ENCODE measurements at places on chromosomes 16 and 17.

DNA sequence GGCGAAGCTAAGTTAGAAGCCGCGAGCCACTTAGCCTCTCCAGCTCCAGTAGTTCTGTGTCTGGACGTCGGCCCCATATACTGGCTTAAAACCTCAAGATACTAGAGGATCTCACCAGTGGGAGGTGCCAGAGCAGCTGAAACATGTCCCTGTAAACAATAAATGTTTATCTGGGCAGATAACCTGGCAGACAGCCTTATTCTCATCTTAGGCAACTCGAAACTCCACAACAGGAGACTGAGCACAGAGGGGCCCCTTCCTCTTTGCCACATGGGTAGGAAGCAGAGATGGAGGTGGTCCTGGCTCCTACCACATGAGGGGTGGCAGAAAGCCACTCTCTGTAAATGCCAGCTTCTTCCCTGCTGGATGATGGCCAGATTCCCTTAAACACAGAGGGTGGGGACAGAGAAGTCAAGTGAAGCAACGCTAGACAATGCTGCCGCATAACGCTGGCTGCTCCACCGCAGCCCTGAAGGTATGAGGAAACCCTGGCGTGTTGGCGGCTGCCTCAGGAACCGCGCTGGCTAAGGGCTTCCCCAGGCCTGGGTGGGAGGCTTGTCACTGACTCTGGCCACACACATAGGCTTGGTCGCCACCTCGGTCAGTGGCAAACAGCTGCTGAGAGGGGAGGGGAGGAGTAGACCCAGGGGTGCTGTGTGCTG lies 67.9 kb downstream of the HIC1 start:
- DNase-seq, result no peak

GRCh38 chr16:20056436-20056835 lies 17.3 kb downstream of the GPR139 start:
- DNase-seq, result no peak

- no peak for DNase-seq
These were observed 39.4 kb upstream of the ZNF469 start for GRCh38 chr16:88343271-88343791.

- no peak for DNase-seq
These were observed 12.0 kb downstream of the SEZ6 start for GRCh38 chr17:28993645-28994426.

- no peak for DNase-seq
These were observed 34.7 kb downstream of the CDRT15 start for GRCh38 chr17:14201988-14202380.

- DNase-seq, result no peak
These were observed 13.3 kb downstream of the USP10 start for GRCh38 chr16:84712801-84713775.

DNA sequence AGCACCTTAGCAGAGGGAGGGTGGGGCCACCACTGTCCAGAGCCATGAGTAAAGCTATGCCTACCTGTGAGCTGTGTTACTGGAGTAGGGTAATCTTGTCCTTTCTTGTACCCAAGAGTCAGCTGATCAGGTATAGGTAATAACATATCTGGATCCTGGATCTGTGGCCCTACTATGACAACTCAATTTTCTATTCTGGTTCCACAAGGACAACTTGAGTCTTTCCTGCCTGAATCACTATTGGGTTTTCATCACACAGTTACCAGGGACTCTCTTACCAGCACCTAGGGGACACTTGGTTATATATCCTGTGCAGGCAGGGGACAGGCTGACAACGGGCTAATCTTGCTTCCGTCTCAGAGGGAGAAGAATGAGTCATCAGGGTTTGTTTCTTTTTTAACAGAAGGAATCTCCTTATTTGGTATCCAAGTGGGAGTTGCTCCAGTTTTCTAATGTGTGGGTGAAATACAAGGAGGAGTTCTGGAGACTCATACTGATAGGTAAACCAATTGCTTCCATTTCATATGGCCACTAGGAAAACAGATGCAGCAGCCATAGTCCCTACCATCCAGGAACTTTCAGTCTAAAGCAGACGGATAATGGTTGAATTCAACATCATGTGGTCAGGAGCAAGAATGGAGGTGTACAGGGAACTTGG lies 6.8 kb downstream of the ZNF267 start:
- DNase-seq, result peak; percentile 59

GRCh38 chr17:81803728-81804558 lies at the start of gene GCGR:
Gene GCGR (plus strand): TSS chr17:81804150. CDS start chr17:81809019, 4,869 bp downstream.
- DNase-seq, result no peak

DNA sequence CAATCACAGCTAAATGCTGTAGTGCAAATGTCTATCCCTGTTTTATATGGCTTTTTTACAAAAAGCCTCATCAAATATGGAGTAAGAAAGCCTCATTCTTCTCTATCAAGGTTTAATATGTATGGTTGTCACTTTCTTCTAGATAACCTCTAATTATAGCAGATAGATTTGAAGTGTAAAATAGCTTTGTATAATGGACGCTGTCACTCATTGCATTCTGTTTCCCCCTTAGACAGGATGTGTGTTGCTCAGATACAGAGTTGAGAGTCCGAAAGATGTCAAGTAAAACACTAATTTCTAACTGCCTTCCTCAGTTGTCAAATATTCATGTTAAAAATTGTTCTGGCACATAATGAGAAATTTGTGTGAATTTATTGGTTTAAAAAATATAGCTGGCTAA lies 88.0 kb downstream of the NLK start:
- no peak for DNase-seq

DNA sequence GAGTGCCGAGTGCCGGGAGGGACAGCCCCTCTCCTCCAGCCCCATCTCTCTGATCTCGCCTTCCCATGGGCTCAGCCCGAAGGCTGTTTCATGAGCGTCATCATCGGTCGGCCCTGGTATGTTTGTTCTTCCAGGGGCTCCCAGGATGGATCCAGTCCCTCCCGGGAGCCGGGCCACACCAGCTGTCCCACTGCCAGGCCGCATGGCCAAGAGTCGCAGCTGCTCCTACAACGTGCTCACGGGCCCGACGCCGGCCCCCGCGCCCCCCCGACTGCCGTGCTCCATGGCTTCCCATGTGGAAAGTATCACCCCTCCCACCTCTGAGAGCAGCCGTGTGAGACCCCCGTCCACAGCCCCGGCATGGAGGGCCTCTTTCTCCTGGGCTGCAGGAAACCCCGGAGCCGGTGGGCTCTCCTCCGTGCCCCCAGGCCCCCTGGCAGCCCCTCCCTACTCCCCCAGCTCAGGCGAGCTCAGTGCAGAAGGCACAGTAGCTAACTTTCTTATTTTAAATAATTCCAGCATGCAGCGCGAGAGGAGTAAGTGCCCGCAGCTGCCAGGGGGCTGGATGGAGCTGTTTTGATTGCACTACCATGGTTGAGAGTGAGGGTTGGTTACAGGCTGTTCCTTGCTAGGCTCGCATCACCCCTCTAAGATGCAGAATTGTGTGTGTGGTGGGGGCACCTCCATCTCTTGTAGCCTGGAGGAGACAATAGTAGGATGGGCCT lies 26.6 kb upstream of the GSE1 start:
- DNase-seq, result no peak

DNA sequence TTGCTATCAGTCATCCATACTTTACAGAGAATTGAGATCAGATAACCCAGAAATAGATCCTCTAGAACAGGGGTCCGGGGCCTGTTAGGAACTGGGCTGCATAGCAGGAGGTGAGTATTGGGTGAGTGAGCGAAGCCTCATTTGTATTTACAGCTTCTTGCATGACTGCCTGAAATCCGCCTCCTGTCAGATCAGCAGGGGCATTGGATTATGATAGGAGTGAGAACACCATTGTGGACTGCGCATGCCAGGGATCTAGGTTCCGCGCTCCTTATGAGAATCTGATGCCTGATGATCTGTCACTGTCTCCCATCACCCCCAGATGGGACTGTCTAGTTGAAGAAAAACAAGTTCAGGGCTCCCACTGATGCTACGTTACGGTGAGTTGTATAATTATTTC lies 13.0 kb upstream of the SCIMP start:
- no peak for DNase-seq

- DNase-seq, result no peak
These were observed 118.4 kb downstream of the CCDC182 start for GRCh38 chr17:57626520-57627210.

DNA sequence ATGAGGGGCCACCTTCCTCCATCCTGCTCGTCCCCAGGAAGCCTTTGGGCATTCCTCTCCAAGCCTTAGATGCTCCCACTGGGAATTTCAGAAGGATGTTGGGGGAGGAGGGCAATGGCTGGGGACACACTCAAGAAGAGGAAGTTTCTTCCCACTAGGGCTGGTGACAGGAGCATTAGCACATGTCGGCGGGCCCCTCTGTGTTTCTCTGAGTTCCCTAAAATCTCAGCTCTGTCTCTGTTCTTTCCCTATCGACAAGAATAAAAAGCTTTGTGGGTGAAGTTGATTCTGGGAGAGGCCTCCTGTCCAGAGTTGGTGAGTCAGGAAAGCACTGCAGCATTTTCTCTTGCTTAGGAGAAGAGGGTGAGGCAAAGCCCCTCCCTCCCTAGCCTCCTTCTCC lies 19.7 kb upstream of the C17orf107 start:
- DNase-seq, result no peak

DNA sequence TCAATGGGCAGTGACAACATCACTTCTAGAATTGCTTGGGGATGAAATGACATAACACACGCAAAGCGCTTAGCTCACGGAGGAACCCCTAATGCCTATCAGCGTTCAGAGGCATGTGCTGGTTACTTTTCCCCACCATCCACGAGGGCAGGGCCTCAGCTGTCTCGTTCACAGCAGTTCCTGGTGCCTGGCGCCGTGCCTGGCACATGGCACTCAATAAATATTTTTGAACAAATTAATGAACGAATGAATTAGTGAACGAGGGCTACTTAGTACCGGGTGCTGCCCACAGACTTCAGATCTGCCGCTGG lies 14.1 kb upstream of the CIBAR2 start:
- no peak for DNase-seq

DNA sequence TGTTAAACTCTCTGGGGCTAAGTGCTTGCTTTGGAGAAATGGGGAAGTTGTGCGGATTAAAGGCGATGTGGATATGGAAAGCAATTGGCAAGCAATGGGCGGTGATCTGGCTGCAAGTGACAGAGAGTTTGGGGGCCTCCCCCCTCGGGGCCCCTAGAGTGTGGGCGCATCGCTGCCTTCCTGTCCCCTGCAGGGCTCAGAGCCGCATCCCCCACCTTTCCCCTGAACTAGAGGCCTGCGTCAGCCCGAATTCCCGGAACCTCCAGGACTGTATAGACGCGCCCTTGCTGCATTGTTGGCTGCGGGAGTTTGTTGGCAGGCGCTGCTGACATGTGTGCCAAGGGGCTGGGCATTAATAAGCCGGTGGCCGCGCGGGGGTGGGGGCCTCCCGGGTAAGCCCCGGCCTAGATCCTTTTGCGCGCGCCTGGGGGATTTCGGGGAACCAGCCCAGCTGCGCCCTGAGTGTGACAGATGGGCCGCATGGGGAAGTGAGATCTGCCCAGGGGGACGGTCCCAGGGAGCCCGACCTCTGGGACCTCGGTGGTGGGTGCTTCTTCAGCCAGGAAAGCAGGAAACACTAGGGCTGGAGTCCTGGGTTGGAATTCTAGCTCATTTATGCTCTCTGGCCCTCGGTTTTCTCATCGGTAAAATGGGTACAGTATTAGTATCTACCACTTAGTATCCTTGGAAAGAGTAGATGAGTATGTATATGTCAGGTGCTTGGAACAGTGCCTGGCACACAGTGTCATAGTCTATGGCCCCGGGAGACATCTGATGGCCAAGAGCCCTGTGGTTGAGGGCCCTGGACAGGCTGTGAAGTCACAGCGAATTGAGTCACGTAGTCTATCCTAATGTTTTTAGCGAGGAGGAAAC lies 1.0 kb downstream of the EEF2K start:
- DNase-seq, result peak; percentile 41

GRCh38 chr17:48037036-48037837 lies at the start of gene COPZ2:
Gene COPZ2 (minus strand): TSS chr17:48037797. CDS start chr17:48037777, 20 bp downstream.
- DNase-seq, result peak; percentile 50

- DNase-seq, result no peak
These were observed 15.0 kb upstream of the SLC6A2 start for GRCh38 chr16:55640701-55641327.

GRCh38 chr16:86609115-86609514 lies 30.8 kb downstream of the FOXL1 start:
- DNase-seq, result no peak

GRCh38 chr17:49727380-49727779 lies 19.6 kb upstream of the SLC35B1 start:
- DNase-seq, result no peak

DNA sequence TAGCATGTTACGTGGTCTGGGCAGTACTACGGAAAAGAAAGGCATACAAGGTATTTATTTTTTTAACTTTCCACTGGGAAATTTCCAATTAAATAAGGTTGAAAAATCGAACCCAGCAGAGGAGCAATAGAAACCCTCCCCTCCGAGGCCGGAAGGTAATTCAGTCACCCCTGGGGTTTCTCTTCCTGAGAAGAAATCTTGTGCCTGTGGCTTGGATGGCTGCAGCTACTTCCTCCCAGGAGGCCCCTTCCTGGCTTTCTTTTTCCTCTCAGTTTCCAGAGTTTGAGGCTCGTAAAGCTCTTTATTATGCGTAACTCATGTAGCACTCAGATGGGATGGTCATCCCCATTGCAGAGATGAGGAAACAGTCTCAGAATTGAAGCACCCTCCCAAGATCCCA lies 140.3 kb downstream of the ASIC2 start:
- no peak for DNase-seq

DNA sequence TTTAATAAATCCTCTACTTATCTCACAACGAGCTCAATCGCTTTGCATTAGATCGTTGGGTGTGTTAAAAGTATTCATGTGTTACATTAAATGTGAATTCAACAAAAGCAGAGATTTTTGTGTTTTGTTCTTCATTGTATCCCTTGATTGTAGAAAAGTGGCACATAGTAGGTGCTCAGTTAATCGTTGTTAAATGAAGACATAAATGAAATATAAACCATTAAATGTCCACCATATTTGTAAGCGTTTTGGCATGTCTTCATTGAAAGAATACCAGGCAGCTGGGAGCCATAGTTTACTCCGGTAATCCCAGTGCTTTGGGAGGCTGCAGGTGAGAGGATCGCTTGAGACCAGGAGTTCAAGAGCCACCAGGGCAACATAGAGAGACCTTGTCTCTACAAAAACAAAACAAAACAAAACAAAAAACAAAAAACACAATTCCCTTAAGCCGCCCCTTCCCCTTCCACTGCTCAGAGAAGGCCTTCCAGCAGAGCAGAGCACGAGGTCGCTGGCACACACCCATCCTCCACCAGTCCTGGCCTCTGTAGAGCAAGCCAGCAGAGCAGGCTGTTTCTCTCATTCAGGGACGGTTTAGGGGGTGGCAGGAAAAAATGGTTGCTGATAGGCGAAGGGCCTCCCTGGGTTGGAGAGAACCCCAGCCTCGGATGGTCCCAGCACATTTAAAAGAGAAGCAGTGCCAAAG lies 673 bp upstream of the CHD9 start:
- no peak for DNase-seq

Measured in CD8-positive, alpha-beta memory T cell (primary cell).